ENCODE measurements at places on chromosomes 12 and 14.
A peak's percentile ranks its signal among the peaks of the same experiment; 100 is the strongest.

DNA sequence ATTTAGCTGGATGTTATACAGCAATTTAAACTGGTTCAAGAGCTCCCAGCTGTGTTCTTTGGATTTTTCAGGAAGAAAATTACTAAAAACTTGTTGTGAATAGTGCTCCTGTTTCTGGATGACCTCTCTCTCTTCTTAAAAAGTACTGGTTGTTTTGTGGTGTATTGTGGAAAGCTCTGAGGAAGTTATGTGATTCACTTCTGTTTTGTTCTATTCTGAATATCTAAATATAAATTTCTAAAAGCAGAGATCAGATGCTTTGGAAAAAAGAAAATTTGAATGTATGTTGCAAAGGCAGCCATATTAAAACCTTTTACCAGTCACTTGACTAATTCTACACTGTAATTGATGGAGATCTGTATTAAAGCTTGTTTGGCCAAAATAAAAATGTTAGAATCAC, 3.4 kb upstream of the C3AR1 start:
- no peak for DNase-seq

GRCh38 chr12:76799362-76799761, 35.4 kb downstream of the ZDHHC17 start:
- no peak for DNase-seq

- DNase-seq = no peak
Observed at GRCh38 chr12:122951406-122951805, 14.9 kb downstream of the ABCB9 start.

DNA sequence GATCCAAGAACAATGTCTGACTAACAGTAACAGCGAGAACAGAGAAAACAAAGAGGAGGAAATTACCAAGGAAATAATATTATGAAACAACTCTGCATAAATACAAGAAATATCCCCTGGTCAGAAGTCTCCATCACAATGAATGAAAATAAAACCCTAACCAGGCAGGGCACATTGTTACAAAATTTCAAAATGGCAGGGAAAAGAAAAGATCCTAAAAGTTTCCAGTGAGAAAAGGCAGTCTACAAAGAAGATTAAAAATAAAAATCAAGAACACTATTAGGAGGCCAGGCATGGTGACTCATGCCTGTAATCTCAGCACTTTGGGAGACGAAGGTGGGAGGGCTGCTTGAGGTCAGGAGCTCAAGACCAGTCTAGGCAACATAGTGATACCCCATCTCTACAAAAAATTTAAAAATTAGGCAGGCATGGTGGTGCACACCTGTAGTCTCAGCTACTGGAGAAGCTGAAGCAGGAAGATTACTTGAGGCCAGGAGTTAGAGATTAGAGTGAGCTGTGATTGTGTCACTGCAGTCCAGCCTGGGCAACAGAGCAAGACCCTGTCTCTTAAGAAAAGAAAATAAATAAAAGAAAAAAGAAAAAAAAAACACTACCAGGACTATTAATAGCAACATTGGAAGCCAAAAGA, 47.8 kb downstream of the FERMT2 start:
- no peak for DNase-seq

DNA sequence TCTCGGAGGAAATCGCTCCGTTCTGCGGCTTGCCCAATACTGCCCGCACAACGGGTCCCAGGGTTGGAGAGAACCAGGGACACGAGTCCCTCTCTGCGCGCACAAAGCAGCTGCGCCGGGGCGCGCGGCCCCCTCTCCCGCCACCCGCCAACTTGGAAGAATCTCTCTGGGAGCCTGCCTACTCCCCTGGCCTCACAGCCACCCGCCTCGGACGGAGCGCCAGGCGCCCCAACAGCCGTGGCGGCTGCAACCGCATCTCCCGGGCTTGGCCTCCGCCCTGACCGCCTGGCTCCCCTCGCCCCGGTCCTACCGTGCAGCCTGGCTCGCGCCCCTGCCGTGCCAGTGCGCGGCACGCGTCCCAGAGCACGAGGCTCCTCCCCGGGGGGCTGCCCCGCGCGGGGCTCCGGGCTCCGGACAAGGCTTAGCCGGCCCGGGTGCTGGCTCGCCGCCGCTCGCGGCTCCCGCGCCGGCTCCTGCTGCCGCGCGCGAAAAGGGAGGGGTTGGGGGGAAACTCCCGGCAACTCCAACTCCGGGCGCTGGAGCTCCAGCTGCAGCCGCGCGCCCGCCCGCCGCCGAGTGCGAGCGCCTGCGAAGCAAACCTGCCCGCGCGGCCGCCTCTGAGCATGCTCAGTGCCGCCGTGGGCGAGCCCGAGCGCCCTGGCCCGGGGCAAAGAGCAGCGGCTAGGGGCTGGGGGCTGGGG, at the start of gene STXBP6:
TSS of gene STXBP6 (minus strand) at position 580 of the 701 bp plus-strand sequence. CDS start 75,329 bp downstream, outside the sequence.
- DNase-seq = no peak

DNA sequence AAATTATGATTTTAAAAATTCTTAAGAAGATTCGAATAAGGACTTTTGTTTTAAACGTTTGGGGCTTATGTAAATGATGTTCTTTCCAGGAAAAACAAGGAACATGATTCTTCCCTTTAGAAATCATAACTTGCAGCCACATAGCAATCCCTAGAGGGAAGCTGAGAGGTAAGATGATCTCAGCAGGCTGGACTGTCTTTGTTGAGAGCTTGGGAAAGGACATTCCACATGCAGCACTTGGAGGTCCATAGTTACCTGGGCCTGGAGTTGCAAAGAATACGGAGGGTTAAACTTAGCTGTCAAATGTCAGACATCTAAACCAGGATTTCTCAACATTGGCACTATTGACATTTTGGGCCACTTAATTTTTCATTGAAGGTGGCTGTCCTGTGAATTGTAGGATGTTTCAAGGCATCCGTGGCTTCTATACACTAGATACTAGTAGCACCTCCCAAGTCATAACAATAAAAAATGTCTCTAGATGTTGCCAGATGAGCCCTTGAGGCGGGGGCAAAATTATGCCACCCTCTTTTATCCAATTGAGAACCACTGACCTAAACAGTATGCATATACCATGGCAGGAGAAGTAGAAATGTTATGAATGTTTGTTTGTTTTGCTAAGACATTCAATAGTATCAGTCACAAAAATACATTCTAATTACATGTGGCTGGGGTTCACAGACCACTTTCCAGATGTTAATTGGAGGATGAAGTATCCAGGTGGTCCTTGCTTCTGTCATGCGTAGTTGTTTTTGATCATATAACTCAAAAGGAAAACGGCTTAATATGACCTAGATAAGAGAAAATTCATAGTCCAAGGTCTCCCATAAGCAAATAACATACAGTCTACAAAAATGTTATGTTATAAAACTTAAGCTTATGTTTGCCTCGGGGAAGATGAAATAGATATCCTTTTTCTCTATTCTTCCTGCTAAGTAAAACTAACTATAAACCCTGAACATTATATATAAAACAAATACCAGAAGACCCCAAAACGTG, 30.5 kb downstream of the TTC6 start:
- no peak for DNase-seq

- DNase-seq = peak; percentile 36
Observed at GRCh38 chr12:125330645-125331341, 265.6 kb downstream of the AACS start.

DNA sequence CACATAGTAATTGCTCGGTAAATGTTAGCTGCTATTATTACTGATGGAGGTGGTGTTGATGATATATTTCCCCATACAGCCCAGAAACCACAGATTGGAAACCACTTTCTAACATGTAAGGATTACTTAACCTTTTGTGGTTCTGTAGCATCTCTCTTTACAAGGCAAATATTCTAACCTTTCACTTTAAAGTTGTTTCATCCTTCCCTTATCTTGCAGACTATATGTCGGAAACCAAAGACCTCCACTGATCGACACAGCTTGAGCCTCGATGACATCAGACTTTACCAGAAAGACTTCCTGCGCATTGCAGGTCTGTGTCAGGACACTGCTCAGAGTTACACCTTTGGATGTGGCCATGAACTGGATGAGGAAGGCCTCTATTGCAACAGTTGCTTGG, 75.8 kb downstream of the FRMD6 start:
- DNase-seq = no peak

- DNase-seq = no peak
Observed at GRCh38 chr12:111424189-111424792, 18.6 kb downstream of the SH2B3 start.

DNA sequence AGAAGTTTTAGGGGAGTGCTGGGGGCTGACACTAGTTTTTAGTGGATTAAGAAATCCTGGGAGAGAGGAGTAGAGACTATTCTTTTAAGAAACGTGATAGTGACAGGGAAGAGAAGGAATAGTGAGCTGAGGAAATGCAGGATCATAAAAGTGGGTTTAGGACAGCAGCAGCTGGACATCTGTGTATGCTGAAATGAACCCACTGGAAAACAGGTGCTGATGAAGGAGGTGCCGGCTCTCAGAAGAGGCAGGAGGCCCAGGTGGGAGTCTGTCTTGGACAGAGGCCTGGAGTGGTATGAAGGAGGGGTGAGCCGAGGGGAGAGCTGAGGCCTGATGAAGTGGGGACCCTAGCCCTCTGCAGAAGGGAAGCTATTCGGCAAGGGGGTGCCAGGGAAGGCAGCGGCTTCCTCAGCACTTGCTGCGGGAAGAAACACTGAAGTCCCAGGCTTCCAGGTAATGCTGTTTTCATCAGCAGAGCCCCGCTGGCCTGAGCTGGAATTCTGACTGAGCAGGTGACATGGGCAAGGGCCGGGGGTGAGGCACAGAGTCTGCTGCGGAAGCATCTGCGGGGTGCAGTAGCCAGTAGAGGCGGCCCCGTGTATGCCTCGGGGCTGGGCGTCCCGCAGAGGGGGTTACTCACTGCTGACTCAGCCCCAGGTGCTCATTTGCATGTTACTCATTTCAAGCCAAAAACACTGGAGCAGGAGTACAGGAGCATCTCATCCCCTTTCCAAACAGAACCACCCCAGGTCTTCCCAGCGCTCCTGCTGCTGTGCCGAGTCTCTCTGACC, 89.7 kb downstream of the TMCC3 start:
- DNase-seq = no peak

GRCh38 chr12:3032770-3033538, 44.2 kb upstream of the TSPAN9 start:
- no peak for DNase-seq

DNA sequence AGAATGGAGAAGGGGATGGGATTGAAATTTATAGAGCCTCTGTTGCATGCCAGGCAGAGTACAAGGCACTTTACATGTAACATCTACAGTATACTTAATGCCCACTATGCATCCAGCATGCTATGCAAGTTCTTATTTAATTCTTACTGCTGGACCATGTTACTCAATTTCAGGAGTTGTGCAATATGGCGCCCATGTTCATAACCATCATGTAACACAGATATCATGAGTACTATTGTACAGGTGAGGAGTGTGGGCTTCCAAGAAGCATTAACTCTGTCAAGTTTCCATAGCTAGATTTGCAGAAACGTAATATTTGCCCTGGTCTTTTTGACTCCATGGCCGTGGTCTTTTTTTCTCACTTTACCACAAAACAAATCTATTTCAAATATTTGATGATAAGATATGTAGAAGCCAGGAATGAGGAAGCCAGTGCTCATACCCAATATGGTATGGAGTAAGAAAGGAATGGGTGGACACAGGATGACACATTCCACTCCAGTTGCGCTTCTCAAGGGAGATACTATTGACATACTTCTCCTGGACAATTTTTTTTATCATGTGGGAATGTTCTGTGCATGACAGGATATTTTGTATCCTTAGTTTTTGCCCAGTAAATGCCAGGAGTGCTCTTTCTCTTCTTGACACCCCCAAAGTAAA, 191.8 kb downstream of the C12orf75 start:
- no peak for DNase-seq

DNA sequence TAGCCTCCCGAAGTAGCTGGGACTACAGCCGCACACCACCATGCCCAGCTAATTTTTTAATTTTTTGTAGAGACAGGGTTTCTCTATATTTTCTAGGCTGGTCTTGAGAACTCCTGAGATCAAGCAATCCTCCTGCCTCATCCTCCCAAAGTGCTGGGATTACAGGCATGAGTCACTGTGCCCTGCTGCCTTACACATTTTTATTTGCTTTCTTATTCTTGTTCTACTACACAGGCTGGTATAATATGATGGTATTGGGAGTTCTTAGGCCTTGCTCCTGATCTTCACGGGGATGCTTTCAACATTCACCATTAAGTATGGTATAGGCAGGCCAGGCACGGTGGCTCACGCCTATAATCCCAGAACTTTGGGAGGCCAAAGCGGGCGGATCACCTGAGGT, 21.2 kb downstream of the DGLUCY start:
- no peak for DNase-seq

DNA sequence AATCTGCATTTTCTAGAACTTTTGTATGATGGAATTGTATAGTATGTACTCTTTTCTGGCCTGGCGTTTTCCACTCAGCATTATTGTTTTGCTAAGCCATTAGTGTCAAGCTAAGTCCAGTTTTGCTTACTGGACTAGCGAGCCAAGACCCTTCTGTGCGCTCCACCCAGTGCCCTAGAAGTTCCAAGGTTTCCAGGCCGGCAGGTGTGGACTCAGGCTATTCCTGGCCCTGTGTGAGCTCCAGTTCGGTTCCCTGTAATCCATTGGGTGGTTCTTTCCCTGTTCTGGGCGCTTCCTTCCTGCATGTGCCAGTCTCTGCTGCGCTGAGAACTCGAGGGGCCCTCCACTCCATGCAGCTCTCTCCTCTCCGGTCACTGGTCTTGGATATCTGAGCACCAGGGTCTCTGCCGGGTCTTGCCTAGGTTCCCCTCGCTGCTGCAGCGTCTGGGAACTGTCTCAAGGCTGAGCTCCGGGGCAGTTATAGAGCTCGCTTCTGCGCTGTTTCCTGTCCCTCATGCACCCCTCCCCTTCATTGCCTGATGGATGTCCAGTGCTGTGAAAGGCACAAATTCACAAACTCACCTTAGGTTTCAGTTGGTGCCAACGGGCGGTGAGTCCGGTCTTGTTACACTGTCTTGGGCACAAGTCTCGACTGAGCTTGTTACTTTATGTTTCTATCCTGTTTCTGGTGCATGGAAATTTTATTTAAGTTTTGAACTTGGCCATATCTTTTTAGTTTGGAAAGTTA, 100.8 kb downstream of the ADGRD1 start:
- DNase-seq = no peak

DNA sequence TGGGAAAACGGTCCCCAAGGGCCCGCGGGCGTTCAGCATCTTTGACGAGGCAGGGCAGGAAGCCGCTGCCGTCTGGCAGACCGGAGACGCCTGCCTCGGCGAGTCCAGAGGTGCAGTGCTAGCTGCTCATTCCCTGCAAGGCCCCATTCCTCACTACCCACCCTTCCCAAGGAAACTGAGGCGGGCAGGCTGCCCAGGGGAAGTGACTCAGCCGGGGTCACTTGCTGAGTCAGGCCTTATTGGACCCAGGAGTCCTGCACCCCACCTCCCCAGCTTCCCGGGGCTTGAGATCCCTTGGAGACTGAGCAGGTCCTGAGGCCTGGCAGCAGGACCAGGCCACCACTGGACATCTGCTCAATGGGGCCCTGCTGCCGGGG, 3.7 kb downstream of the SH2B3 start:
- no peak for DNase-seq

DNA sequence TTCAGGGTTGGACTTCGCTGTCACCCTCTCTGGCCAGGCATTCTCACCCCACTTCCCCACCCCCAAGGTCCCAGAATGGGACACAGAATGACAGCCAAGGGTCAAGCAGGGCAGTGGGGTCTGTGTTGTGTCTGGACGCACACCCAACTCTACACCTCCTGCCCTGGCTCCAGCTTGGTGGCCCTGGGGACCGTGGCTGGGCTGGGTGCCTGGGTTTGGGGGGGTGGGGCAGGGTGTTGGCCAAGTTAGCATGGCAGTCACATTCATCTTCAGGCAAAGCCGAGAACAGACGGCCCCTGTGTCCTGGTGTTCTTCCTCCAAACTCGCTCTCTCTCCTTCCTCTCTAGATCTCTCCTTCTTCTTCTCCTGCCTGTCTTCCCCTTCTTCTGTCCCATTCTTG, 5.6 kb downstream of the LRP1 start:
- no peak for DNase-seq

All from activated naive CD4-positive, alpha-beta T cell treated with Interleukin-2 at 50 U/mL for 16 hours (primary cell).